Right ventricle myocardium superior (tissue), 1 donor: ENCODE measurements at places on chromosomes 6 and 20.

DNA sequence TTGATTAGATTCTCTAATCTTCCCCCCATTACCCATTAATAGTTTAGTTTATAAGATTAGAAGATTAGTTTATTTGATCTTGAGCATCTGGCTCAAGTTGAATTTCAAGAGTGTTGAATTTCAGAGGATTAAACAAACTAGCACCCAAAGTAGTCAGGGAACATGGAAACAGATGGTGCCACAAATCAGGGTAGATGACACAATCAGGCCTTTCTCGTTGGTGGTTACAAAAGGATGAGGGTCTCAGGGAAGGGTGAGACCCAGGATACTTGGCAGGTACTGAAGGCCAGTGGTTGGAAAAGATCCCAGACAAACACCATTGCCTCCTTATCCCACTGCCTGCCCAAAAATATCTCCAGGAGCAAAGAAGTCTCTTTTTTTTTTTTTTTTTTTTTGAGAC, 29.5 kb upstream of the ADGRF1 start:
- DNase-seq: no peak

DNA sequence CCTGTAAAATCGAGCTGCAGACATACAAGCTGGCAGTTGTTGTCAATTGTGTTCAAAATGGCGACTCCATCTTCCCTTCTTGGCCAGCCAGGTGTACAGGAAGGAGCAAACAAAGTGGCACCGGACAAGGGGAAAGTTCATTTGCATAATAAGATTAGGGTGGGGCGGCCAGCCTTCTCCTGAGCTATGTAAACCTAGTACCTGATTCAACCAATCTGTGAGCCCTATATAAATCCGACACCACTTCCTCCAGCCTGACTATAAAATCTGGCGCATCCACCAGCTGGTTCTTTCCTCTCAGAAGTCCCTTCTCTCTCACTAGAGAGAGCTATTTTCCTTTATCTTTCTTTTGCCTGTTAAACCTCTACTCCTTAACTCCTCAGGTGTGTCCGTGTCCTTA, 8.1 kb upstream of the HBS1L start:
- DNase-seq: no peak

DNA sequence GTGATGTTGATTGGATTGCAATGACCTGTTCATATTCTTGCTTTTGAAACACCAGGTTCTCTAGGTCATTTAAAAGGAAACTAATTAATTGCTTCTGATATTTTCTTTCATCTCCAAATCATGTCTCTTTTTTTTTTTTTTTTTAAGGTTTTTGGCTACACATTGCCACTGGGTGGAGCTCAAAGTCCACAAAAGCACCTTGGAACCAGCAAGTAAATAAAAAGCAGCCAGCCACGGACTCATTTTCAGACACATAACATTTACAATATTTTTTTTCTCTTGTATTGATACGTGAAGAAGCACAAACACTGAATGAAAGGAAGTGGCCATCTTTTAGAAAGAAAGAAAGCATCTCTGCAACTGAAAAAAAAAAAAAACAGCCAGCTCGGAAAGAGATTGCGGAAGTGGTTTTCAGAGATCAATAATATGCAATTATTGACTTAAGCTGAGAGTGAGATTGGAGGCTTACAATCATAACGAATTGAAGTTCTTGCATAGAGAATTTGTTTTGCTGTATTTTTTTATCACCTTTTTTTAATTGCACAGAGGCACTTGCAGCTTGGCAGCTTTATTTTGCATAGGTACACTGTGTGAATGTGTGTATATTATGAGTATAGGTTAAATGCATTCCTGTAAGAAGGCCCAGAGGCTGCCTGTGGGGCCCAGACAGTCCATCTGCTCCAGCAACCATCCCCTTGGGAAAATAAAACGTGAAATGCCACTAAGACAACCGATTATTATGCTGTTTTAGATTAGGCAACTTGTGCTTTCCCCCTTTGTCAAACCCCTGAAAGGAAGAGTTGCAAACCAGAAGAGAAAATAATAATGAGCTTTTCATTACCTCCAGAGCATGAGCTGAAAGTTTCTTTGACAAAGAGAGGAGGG, 28.2 kb downstream of the CGA start:
- no peak for DNase-seq

GRCh38 chr6:94269256-94269655, 849.9 kb upstream of the EPHA7 start:
- no peak for DNase-seq

DNA sequence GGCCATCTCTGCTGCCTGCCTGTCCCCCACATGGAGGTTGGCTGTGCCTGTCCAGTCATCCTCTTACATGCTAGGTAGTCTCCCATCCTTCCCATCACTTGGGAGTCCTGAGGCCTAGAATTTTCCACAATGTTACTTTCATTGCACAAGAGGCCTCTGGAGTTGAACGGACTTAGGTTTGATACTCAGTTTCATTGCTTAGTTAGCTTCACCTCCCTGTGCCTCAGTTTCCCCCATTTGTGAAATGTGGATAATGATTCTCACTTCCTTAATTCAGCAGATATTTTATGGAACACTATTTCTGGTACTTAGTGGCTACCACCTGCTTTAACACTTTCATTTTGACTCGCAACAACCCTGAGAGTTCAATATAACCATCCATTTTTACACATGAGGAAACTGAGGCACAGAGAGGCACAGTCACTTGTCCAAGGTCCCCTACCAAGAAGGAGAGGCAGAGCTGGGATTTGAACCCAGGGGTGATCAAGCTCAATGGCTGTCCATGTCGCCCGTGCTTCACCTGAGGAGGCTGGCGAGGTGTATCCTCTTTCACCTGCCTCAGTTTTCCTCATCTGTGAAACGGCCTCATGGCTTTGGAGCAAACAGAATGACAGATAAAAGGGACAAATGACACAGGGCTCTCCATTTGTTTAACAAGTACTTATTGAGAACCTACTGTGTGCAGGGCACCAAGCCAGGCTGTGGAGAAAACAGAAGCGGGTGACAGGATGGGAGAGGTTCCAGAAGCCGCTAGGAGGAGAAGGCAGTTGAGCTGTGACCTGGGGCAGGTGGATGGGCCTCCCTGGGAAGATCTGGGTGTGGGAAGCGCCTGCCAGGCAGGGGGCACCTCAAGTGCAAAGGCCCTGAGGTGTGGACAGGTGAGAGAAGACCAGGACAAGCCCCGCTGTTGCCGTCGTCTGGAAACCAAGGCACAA, 154.3 kb upstream of the PTPN1 start:
- no peak for DNase-seq

DNA sequence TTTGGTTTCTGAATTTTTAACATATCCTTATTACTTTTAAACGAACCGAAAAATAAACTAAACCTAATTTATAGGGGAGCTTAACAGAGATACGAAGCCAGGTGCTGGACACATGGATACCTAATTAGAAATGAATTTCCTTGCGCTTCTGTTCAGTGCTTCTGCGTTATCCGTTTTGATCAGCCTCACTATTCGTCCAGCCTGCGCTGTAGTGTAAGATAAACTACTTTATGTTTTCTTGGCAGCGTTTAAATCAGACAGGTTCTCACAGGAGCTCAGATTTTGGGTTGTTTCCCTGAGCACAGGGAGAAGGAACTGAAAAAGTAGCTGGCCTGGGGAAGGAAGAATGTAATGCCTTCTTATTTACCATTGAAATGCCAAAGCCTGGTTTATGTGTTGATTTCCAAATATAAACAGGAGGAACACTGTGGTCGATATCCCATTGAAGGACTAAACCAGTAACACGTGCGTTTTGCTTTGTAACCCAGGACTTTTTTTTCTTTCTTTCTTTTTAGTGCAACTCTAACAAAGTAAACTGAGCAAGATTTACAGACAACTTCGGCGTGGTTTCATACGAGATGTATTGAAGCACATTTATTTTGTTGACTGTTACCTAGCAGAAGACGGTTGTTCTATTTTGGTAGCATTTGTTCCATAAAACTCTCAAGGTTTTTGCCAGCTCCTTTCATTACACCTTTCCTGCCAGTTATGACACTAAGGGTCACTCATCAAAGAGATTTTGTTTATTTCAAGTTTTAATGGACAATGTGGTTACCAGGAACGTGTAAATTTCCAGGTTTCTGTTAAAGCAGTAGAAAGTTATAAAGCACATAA, 214.8 kb upstream of the HEY2 start:
- no peak for DNase-seq

GRCh38 chr6:156791320-156791850, 14.2 kb downstream of the ARID1B start:
- no peak for DNase-seq

DNA sequence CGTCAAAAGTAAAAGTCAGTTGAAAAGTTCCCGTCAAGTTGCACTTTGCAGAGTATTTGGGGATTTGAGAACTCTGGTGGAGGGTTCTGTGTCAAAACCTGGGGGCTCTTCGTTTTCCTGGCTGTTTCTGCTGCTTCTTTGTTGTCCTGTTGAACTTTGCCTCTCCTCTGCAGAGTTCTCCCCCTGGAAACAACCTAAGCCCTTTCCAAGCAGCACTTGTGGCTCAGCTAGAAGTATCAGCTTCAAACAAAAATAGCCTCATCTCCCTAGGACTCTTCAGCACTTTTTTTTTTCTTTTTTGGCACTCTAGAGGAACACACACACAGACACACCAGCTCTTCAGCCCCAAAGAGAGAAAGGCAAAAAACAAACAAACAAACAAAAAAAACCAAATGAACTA, at the start of gene TRDN:
Gene TRDN, minus strand, starts transcription at position 169 of the 400 bp plus-strand sequence. CDS start 175 bp downstream, outside the sequence.
- DNase-seq: no peak
